Germinal center (tissue), 1 donor: ENCODE measurements at places on chromosomes 6 and 20.

DNA sequence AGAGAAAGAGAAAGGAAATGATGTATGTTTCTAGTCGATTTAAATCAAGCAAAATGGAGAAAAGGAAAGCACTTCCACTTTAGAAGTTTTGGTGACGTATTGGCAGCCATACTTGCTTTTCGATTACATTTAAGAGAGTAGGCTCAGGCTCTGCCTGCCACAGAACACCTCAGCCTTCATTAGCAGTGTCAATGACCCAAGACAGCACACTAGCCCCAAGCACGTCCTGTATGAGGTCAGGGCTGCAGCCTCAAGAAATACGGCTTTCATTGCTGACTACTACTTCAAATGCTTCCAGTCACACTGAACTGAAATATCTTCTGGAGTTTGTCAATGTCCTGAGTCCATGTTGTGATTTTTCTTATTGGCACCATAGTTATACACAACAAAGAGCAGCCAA is 285.3 kb downstream of the EYA4 start:
- DNase-seq: no peak

DNA sequence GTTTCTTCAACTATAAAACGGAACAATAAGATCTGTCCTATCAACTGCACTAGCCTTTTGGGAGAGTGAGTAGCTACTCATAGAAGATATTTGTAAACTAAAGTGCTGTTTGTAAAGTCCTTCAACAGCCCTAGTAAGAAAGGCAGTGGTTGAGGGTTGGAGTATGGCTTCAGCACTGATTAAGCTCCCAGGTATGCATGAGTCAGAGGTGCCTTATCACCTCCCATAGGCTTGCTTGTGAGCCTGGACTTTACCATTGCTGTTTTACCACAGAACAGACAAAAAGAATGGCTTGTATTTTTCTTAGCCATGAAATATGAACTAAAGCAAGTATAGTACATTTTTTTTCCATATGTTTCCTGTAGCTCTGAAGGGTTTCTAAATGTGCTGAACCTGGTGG is 44.1 kb downstream of the SAMD3 start:
- no peak for DNase-seq

DNA sequence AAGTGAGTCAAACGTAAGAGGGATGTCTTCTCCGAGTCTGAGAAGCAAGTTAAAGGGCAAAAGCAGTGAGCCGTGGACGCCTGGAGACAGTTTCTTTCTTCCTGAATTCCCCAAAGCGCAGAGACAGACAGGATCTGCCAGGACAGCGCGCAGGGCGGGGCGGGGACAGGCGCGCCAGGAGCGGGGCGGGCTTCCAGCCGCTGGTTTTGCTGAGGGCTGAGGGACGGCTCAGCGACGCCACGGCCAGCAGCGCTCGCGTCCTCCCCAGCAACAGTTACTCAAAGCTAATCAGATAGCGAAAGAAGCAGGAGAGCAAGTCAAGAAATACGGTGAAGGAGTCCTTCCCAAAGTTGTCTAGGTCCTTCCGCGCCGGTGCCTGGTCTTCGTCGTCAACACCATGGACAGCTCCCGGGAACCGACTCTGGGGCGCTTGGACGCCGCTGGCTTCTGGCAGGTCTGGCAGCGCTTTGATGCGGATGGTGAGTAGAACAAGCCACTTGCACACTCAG is at the start of gene SCGN:
Gene SCGN (plus strand): TSS at position 209 of the 509 bp plus-strand sequence. CDS start 189 bp downstream, at position 398.
- DNase-seq: peak; percentile 5

- DNase-seq: peak; percentile 62
Observed at GRCh38 chr6:87799651-87800050, 97.6 kb upstream of the AKIRIN2 start.

GRCh38 chr6:20583444-20583800 is 49.2 kb downstream of the CDKAL1 start:
- no peak for DNase-seq

GRCh38 chr6:88512951-88513350 is 346.8 kb upstream of the CNR1 start:
- DNase-seq: no peak

DNA sequence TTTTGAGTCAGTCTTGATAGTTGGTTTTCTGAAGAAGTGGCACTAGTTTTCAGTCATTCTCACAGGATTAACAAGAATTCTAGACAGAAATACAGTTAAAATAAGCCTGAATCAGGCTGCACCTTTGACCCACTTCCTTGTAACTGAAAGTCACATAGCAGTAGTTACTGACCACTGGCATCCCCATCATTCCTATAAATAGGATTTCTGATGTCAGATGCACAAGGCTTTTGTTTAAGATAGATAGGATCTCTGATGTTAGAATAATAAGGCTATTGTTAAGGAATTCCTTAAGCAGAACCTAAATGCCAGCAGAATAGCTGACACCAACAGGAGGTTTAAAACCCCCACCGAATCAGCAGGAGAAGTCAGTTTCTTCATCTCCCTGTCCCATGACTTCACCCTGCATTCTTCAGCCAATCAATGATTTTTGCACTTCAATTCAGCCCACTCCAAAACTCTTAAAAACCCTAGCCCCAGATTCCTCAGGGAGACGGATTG is 30.6 kb upstream of the ZBTB24 start:
- no peak for DNase-seq

- no peak for DNase-seq
Observed at GRCh38 chr6:119879731-119880130, 530.2 kb upstream of the MAN1A1 start.

- no peak for DNase-seq
Observed at GRCh38 chr6:15310680-15311079, 64.8 kb downstream of the JARID2 start.

- no peak for DNase-seq
Observed at GRCh38 chr20:36666181-36666740, 20.3 kb upstream of the SLA2 start.

DNA sequence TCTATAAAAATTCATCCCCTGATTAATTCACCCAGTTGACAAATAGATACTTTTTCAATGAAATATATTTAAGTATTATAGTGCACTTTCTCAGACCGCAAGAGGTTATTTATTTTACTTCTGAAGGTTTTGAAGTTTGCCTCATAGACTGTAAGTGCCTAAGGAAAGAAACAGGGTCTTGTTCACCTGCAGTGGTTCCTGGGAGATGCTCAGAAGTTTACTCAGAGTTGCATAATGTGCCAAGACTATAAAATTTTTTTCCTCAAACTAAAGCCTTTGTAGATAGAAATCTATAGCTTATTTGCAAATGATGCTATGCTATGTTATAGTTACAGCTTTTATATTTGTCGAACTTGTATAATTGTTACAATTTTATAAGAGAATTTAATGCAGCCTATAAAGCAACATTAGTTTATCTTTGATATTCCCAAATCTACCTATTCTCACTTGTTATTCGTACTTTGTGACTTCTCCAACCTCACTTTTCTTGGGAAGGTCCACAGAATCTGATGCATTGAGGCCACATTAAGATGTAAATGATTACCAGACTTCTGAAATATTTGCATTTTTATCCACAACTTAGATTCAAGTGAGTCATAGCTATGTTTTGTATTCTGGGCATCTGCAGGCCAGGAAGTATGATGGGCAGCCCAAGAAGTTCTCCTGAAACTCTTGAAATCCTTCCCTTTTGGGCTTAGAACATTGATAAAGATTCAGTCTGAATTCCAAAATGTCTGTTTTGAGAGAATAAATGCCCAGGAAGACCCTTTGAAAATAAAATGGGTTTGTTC is 35.7 kb downstream of the KCNQ5 start:
- DNase-seq: no peak

DNA sequence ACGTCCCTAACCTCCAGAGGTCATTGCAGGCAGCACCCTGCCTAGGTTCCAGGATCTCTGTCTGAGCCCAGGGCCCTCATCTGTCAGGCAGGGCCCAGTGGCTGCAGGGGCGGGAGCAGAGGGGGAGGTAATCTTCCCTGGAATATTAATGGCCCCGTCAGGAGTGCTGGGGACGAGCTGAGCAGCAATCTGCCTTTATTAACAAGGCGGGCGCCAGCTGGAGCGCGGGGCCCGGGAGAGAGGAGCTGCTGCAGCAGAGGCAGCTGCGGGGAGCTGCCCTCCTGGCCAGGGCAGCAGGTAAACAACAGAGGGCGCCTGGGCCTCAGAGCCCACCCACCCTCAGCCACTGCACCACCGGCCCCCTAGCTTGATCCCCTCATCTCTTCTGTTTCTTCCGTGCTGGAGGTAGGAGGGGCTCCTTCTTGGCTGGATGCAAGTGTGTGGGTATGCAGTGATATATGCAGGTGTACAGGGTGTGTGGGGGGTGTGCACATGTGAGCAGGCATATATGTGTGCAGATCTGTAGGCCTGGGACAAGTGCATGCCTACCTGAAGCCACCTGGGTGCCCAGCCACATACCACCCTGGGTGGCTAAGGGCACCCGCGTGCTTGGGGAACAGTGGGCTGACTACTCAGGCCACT is 131.8 kb upstream of the MLN start:
- no peak for DNase-seq
